H7 (cell line): ENCODE measurements at places on chromosomes 5 and 9.
A peak's percentile ranks its signal among the peaks of the same experiment; 100 is the strongest.

DNA sequence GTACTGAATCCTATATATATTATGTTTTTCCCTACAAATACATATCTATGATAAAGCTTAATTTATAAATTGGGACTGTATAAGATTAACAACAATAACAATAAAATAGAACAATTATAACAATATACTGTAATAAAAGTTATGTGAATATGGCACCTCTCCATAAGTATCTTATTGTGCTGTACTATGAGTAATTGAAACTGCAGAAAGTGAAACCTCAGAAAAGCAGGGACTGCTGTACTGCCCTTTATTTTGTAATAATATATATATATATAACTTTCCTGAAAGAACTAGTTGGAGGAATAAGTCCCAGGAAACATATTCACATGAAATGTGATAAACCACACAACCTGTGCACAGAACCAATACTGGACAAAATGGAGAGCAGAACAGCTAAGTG, 77.3 kb downstream of the PAM start:
- no peak for DNase-seq

GRCh38 chr9:138053996-138054752, 176.6 kb downstream of the CACNA1B start:
- DNase-seq = peak; percentile 33

GRCh38 chr5:116872986-116873385, 298.4 kb upstream of the SEMA6A start:
- no peak for DNase-seq

DNA sequence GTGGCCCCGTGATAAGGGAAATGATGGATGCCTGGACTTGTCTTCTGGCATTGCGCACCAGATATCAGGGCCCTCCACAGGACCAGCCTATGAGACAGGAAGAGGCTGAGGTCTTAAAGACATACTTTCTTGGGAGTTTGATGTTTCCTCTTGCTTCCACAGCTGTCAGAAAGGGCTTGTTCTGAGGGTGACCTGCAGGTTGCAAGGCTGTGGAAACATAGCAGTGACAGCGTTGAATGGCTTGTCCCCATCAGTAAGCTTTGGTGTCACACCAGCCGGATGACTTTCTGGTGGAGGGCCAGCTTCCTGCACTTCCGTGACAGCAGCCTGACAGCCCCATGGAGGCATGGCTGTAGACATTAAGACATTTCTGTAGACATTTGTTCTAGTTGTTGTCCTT, 143.2 kb downstream of the C9orf152 start:
- no peak for DNase-seq

- DNase-seq = no peak
Measured at GRCh38 chr5:115948091-115948534, 14.2 kb upstream of the LVRN start.

DNA sequence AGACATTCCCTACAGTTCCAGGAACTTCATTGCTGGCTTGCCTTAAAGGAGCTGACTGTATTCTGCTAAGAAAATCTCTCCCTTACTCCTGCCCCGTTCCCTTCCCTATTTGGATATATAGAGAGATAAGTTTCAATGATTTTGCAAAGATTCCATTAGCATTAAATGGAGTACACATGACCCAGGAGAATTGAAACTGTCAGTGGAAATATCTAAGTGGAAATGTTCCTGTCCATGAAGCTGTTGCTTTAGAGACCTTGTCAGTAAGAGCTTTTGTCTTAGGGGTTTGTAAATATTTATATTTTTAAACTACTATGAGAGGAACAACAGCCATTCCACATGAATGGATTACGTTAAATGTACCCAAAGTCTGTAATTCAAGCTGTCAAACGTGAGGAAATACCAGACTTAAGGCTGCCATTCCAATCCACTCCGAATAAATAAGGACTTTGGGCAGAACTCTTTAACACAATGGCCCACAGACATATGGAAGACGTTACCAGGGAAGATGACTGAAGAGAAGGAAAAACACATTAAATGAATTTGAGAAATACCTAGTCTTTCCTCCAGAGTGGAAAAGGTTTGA, 387.1 kb upstream of the PAPPA start:
- no peak for DNase-seq
